ENCODE measurements at places on chromosomes 12 and 14.

GRCh38 chr14:67480011-67480410, 8.5 kb downstream of the TMEM229B start:
- no peak for DNase-seq

DNA sequence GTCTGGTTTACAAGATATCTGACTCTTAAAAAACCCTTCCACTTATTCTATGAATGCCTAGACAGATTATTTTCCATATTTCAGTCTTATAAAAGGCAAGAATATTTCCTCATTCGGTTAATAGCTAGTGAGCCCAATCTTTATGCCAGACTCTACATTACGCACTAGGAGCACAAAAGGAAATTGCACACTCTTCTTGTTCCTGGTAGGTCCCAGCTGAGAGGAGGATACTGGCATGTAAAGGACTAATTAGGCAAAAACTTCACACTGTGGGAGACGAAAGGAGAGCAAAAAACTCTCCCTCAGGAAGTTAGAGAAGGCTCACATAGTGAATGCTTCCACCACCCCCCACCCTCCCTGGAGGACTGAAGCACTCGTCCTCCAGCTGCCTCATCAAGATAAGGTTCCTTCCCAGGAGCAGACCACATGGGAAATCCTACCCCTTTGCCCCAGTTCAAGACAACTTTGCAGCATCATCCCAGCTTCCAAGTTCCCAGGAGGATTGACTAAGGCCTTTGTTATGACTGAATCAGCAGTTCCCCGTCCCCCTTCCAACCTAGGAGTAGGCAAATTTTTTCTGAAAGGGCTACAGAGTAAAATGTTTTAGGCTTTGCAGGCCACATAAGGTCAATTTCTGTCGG, 14.5 kb downstream of the CAPZA3 start:
- DNase-seq = no peak

DNA sequence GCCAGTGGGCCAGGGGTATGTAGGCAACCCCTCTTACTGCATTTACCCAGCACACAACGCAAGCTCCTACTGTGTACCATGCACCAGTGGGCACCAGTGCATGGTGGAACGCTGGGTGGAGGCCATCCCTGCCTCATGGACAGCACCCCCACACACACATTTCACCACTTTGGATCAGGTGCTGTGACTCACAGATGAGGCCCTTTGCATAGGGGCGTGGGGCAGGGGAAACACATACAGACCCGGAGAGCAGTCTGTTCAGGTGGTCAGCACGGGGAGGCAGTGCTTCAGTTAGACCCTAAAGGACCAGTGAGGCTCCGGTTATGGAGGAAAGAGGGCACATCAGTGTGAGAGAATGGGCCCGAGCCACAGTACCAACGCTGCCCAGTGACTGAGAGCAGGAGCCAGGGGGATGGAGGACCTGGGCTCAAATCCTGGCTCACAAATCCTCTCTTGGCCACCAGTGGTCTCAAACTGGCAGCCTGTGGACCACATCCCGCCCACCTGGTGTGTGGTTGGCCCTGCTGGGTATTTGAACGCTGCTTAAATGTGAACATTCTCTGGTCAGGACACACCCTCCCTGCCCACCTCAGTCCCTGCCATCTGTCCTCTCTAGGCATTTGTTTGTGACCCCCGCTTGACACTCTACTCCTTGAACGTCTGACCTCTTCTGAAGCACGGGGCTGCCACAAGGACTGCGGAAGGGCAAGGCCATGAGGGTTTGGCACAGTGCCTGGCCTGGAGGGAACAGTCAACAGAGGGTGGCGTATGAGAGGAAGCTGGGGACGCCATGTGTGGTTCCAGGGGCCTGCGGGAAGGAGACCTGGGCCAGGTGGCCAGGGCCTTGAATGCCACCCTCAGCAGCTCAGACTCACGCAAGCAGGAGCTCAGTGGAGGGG, 46.7 kb downstream of the FAM222A start:
- no peak for DNase-seq

DNA sequence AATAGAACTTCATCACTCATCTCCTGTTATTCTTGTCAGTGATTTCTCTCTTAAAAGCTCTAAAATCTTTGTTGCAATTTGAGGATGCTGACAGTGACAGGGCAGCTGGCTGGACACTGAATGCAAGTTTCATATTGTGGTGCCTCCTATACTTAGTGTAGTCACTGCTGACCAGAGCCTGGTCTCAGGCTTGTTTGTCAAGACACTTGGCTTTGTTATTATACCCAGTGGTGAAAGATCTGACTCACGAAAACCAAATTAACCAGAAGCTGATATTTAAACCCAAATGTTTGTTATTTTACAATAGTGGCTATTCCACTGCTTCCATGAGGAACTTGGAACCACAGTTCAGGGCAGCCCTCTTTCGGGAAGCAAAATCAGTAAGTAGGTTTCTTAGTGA, 42.8 kb downstream of the RPGRIP1 start:
- DNase-seq = no peak

DNA sequence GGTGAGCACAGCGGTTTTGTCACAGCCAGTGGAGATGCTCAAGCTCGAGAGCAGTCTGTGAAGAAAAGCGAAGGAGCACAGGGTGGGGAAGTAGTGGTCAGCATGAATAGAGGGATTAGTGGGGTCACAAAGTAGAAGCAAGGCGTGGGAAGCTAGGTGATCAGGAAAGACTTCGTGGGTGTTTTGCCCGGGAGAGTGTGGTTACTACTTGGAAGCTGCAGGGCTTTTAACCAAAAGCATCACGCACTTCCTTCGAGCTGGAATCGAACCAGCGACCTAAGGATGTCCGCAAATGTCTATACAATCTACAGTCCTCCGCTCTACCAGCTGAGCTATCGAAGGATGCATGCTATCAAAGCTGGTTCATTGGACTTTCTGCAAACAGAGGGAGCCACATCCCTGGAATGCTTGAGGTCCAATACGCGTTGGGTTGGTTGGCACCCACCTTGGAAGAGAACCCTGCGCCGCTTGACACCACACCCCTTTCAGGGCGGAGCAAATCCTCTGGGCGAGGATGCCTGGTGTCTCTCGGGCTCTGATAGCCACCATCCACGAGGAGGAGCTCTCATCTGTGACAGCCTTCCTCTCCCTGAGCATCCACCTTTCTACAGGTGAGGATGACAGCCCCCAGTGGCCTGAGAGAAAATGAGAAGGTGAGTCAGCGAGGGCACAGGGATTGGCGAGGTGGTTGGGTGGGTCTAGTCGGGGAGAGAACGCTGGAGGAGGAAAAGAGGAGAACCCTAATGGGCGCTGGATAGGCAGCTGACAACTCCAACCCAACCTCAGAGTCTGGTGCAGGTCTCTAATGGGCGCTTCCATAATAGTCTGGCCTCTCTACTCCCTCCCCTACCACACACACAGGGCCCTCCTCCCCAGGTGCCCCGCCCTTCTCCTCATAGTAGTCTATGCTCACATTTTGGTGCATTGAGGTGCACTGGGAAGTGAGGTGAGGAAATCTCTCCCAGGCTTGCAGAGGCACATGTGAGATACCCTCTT, 16.0 kb upstream of the OR6S1 start:
- DNase-seq = no peak

- DNase-seq = no peak
Observed at GRCh38 chr12:20057398-20057797, 310.9 kb upstream of the PDE3A start.
